ENCODE measurements at places on chromosomes 6 and 20.

DNA sequence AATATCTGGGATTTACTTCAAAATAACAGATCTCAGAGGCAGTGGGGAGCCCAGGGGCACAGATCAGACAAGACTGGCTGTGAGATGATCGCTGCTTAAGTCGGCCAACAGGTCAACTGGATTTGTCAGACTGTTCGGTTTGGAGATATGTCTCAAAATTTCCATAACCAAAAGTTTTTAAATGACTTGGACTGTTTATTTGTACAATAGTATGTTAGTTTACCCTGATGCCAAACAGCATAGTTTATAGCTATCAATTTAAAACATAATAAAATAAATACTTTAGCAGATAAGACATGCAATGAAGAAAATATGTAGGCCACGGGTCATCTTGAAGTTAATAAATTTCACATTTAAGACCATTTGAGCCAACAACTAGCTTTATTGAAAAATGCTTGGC lies 126.7 kb downstream of the IRF4 start:
- no peak for DNase-seq

DNA sequence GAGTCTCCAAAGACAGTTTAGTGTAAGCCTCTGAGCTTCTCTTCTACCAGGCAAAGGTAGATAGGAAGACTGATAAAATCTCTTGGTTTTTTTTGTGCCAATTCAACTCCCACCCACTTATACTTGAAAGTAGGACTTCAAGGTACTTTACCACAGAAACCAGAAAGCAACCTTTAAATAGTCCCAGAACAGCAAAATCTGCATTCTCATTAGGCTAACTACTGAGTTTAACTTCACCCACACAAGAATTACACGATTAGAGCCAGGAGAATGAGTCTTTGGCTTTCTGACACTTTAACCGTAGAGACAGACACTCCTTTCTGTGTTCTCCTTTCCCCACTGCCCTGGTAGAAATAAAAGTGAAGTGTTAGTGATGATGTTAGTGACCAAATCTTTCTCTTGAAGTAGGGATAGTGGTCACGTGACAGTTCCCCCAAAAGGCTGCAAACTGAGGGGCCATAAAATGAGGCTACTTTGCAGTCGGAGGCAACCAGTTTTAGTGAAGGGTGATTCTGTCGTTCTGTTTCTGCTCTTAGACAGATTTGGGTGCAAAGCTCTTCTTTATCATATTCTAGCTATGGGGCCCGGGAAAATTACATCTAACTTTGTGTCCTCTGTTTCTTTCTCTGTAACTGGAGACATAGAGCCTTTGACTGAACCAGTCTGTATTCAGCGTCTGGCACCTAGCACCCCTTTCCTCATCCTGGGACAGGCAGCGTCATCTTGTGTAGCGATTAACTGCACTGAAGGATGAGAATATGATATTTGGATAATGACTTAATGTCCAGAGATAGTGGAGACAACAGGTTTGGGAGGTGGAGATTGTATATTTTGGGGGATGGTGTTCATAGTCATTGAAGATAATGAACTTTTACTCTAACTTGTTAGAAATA lies 206.4 kb upstream of the CITED2 start:
- no peak for DNase-seq

GRCh38 chr6:18509871-18510643 lies 122.9 kb downstream of the RNF144B start:
- DNase-seq = no peak

DNA sequence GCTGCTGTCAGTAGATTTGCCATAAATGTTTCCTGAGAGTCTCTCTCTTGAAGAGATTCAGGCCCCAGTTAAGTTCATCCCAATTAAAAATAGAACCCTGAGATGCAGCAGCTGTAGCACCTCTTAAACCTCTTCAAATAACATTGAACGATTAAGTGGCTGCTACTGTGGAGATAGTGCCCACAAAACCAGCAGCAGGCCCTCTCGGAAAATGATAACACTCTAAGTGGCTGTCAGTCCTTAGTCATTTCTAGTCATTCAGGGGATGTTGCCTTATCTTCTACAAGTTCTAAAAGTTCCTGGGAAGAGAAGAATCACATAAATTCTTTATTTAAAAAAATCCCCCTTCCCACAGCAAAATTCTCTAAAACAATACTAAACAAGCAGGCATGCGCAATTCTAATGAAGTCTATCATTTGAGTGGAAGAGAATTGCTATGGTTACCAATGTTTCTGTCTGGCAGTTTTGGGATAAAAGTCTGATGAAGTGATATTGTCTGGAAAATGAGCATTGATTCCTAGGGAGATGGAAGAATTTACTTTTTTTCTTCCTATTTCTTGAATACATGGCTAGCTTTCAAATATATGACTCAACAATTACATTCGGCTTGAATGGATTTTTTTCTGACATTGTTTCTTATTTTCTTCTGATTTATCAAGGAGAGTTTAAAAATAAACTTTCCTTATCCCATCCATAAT lies 131.9 kb downstream of the TRMT11 start:
- DNase-seq = no peak

GRCh38 chr6:93343476-93343875 lies 75.9 kb downstream of the EPHA7 start:
- no peak for DNase-seq

DNA sequence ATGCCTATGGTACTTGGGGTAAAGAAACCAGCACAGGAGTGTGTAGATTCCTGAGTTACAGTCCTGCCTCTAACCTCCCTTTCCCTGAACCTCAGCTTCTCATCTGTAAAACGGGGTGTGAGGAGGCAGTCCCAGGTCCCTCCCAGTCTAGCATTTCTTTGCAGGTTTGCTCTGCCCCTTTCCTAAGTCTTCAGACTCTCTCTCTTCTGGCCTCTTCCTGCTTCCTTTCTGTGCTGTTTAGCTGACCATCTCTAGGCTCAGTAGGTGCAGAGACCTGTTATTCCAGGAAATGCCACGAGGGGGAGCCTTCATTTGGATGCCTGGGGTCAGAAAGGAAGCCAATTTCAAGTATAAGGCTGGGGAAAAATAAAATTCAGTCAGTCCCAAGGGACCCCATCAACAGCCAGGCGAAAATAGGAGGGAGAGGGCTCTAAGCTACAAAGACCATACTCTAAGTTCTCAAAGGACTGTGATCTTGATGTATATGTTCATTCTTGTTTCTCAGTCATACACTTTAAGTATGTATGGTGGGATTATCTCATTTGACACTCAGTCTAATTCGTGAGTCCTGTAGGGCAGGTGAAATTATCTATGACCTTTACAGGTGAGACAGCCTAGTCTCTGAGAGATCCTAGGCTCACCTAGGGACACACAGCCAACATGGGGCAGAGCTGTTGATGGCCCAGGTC lies 89.1 kb downstream of the NCR2 start:
- DNase-seq = peak; percentile 82

GRCh38 chr20:10356628-10357027 lies 77.4 kb downstream of the MKKS start:
- no peak for DNase-seq

DNA sequence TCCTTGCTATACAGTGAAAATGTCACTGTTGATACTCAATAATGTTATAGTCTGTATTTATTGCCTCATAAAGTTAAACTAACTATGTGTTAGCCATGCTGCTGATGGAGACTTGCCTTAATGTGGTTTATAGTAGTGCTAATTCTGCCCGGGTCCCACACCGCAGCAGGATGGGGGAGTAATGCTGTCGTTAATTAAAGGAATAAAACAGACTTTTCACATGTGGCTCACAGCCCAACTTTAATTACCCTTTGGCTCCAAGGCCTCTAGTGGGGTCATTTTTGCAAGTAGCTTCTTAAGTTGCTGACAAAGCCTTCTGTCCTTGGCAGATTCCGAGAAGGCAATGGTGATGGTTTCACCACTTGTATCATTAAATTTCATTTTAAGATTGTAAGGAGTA lies 634.3 kb downstream of the TBC1D32 start:
- DNase-seq = no peak

DNA sequence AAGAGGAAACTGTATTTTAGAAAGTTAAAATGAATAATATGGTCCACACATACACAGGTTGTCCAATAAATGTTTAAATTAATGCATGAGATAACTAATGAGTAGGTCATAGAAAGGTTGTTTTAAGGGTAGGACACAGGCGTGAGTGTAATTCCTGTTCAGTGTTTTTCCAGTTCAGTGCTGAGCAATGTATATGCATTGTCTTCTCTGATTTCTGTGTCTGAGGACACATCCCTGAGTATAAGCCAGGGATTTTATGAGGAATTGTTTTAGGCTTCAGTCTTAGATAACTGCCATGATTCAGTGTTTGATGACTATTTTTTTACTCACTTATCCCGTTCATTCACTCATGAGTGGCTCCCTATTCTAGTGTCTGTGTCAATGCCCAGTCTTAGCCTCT lies 298.5 kb upstream of the TBX18 start:
- DNase-seq = no peak

GRCh38 chr6:112216662-112217551 lies 37.5 kb downstream of the LAMA4 start:
- no peak for DNase-seq

DNA sequence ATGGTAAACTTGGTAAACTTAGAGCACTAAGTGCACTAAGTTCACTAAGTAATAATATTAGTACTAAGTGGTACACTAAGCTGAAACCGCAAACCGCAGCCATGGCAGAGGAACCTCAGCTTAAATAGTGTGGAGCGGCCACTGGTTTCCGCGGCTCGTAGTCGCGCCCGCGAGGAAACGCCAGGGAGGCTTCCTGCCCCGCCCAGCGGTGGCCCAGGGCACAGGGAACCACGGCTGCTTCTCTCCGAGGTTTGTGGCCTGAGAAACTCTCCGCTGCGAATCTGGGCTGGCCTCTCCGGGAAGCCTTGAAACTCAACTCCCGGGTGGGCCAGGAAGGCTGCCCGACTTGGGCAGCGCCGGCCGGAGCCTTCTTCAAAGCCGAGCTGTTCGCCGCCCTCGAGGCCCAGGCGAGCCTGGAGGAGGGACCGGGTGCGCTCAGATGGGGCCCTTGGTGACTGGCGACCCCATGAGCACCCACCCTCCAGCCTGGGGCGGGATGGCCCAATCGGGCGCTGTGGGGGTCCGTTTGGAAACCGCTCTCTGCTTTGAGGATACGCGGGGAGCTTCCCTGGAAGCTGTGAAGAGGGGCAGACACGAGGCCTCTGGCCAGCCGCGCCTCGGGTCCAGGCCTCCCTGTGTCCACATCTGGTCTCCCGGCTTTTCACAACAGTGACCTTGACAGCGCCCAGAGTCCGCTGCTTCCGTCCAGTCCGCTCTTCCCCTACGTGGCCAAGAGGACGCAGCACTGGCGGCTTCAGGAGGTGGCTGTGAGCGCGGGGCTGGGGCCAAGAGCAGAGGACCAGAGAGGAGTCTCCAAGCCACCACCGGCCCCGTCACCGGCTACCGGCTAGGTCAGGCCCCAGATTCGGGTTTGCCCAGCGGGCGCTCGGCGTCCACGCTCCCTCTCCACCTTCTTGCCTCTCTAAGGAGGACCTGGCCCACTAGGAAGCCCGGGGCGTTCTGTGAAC lies 25.4 kb upstream of the HLA-E start:
- DNase-seq = peak; percentile 62

DNA sequence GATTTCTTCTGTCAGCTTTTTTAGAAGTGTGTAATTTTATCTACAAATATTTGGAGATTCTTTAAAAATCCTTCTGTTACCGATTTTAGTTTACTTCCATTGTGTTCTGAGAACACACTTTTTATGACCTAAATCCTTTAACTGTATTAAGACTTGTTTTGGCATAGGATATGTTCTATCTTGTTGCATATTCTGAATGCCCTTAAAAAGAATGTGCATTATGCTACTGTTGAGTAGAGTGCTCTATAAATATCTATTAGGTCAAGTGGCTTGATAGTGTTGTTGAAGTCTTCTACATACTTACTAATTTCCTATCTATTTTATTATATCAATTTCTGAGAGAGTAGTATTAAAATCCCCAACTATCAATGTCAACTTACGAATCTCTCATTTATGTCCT lies 502.2 kb downstream of the MAFB start:
- DNase-seq = no peak

GRCh38 chr6:118551063-118552053 lies 3.3 kb downstream of the PLN start:
- no peak for DNase-seq

DNA sequence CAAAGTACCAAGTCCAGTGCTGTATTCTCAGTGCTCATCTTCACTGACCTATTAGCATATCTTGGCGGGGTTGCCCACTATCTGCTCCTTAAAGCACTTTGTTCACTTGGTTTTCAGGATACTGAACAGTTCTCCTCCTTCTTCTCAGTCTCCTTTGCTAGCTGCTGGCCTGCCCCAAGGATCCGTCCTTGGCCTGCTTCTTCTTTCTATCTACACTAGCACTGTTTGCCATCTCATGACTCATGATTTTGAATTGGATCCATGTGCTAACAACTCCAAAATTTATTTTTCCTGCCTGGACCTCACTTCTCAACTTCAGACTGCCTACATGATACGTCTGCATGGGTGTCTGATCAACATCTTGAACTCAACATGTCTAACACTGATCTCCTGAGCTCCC lies 15.5 kb downstream of the TPD52L1 start:
- peak; percentile 32 for DNase-seq

DNA sequence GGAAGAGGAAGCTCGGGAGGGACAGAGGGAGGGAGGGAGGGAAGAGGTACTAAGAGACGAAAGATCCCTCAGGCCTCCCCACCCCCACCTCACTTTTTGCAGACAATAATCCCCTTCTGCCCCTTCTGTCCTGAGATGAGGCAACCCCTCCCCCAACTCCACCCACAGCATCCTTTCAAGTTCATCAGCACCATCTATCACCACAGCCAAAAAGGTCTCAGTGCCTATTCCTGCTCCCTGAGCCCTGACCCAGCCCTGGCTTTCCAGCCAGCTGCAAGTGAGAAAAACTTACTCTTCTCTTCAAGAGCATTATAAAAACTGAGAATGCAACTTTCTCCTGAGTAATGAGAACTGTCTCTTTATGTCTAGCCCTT lies 133.2 kb upstream of the LRFN2 start:
- DNase-seq = no peak

GRCh38 chr6:40743690-40744446 lies 156.7 kb upstream of the LRFN2 start:
- DNase-seq = no peak

- no peak for DNase-seq
Observed at GRCh38 chr6:162053084-162053483, 674.5 kb downstream of the PRKN start.

- DNase-seq = no peak
Observed at GRCh38 chr20:56903858-56904257, 274.8 kb downstream of the TFAP2C start.

DNA sequence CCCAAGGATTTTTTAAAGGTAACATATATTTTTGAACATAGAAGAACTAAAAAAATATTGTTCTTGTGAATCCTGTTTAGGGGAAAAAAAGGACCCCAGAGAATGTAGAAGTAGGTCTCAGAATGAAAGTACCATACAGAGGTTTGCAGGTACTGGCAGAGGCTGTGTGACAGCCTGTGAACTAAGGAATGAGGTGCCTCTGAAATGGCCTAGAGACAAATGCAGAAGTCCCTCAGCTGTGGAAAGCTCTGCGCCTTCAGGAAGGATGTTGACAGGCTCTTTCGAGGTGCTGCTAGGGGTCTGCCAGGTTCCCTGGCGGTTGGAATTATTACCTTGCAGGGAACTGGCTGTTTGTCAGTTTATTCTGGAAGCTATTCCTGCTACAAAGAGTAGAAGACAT lies 8.6 kb upstream of the TUBB2B start:
- no peak for DNase-seq
